ENCODE measurements at places on chromosomes 7 and 10.

DNA sequence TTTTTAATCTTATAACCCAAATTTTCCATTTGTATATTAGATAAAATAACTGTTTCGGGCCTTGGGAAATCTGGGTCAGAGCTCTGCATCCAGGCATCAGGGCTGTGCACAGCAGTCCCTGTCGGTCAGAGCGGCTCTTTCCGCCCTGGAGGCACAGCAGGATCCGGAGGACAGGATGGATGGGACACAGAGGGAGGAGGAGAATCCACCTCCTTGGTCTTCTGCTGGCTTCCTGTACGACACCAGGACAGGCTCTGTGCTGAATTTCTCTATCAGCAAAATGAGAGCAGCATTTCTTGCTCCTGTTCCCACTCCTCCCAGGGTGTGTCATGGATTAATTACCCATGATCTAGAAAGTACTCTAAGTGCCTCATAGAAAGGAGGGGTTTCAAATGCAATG is 254.9 kb downstream of the SKAP2 start:
- no peak for DNase-seq

GRCh38 chr10:32207544-32207943 is 139.4 kb downstream of the EPC1 start:
- DNase-seq = no peak

GRCh38 chr10:27138277-27138676 is 15.9 kb downstream of the YME1L1 start:
- no peak for DNase-seq

DNA sequence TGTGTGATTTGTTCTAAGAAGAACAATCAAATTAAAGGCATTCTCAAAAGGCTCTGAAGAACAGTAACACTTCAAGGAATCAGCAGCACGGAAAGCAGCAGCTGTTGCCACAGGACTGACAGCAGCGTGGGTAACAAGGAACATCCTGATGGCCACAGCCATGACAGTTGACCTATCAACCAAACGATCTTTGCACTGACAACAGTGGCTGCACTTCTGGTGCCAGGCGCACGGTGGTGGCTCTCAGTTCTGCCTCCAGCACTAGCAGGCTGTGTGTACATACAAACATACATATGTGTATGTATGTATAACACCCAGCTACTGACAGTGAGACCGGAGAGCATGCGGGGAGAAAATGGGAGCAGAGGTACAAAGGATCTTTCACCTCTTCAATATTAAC is 114.1 kb downstream of the ZFAND4 start:
- no peak for DNase-seq

GRCh38 chr10:121983852-121984251 is 5.1 kb upstream of the TACC2 start:
- DNase-seq = no peak

DNA sequence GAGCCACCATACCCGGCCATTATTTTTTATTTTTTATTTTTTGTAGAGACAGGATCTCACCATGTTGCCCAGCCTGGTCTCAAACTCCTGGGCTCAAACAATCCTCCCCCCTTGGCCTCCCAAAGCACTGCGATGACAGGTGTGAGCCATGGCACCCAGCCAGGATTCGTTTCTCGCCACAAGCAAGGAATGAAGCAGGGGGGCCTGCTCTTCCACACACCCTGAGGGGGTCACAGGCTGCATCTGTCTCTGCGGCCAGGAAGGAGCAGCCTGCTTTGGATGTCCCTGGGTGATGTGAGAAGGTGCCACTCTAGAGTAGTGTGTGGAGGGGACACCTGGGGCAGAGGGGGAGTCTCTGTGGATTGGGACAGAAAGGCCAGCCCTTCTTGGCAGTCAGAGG is 61.3 kb upstream of the TNRC18 start:
- DNase-seq = no peak

DNA sequence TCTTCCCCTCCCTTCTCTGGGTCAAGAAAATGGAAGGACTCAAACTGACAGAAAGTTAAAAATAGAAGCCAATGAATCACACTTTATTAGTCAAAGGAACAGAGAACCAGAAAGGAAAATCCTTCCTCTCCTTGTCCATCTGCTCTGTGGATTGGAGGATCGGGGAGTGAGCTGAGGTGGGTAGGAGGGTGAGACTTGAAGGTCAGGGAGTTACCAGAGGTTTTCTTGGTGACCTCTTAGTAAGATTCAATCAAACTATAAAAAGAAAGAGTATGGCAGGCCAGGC is 12.2 kb downstream of the TLX1 start:
- DNase-seq = no peak

DNA sequence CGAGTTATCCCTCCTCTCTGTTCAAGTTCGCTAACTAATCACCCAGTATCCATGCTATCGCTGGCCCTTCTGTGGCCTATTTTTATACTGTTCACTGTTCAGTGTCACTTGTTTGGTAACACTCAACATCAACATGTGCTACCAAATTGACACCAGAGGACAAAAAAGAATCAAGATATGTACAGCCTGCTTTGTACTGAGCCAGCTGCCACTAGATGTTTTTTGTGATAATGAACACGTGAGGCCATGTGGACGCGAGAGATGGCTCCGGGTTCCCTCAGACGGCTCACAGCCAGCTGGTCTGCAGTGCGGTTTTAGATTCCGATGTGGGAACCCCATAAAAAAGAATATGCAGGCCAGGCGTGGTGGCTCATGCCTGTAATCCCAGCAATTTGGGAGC is 21.2 kb downstream of the CAV1 start:
- no peak for DNase-seq

DNA sequence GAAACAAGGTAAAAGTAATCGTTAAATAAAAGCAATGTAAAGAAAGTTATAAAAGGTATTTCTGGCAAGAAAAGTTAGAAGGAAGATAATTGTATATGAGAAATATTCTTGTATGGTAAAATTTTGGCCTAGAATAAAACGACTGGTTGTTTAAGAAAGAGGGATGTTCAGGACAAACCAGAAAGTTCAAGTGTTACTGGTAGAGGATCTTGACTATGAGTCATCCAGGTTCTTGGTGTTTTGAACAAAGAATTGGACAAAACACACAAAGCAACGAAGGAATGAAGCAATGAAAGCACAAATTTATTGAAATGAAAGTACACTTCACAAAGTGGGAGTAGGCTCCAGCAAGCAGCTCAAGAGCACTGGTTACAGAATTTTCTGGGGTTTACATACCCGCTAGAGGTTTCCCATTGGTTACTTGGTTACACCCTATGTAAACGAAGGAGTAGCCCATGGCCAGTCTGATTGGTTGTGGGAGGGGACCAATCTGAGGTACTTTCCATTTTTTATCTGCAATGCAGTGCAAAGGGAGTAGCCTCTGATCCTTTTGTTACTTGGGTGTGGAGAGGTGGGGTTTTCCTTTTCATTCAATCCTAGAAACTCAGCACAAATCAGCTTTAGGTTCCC is 22.4 kb upstream of the GARS1 start:
- DNase-seq = no peak

- DNase-seq = no peak
These were observed 527.0 kb upstream of the MGMT start for GRCh38 chr10:128940081-128940480.

DNA sequence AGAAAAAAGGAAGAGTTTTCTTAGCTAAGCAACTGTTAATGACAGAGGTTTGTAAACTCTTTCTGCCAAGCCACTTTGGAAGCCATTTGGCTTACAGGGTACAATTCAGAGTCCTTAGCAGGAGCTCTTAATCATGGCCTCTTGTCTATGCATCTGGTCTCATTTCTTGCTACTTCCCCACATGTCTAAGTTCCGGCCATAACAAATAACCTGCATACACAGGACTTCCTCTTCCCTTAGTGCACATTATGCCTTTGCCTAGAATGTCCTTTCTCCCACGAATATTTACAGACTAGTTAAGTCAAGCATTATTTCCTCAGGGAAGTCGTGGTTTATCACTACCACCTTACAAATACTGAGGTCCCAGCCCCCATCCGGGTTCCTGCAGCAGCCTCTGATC is 8.6 kb upstream of the UPF2 start:
- DNase-seq = no peak

DNA sequence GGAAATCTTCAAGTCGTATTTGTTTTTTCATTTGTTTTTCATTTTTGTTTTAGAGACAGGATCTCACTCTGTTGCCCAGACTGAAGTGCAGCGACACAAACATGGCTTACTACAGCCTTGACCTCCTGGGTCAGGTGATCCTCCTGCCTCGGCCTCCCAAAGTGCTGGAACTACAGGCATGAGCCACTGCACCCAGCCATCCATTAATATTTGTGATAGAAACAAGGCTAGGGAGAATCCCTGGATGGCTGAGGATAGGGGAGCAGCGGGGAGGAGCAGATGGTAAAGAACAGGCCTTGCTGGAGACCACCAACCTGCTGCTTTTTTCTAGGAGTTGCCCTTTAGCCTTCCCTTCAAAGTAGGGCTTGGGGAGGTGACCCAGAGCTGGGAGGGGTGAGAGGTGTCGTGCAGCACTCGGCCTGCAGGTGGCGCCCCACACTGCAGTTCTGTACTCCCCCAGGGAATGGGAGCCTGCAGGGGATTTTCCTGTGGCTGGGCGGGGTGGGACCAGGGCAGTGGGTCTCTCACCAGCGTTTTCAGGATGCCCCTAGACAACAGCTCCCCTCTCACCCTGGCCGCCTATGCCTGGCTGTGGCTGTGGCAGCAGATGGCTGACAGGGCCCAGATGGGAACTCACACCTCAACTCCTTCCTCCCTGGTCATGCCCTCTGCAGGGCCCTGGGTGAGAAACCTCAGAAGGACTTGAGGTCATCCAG is 12.6 kb upstream of the CDH23 start:
- DNase-seq = peak; percentile 14

DNA sequence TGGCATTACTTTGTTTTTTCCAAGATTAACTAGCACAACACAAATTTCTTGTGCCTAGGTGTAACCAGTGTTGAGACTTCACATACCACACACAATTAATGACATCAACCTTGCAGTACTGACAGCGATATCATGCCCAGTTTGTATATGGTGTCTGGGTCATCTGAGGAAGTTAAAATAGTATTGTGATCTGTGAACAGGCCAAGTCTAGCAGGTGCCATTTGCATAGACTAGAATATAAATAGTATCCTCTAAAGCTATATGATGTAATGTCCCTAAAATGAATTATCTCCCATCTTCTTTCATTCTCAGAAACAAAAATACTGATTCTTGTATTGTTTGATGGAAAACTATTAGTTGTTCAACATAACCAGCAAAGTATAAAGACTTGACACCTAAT is 175.8 kb upstream of the KAT6B start:
- DNase-seq = no peak

All from hippocampal formation (tissue), 2 donors.